ENCODE measurements at places on chromosomes 4 and X.

GRCh38 chr4:98448908-98449307 is 187.7 kb downstream of the RAP1GDS1 start:
- DNase-seq = no peak

DNA sequence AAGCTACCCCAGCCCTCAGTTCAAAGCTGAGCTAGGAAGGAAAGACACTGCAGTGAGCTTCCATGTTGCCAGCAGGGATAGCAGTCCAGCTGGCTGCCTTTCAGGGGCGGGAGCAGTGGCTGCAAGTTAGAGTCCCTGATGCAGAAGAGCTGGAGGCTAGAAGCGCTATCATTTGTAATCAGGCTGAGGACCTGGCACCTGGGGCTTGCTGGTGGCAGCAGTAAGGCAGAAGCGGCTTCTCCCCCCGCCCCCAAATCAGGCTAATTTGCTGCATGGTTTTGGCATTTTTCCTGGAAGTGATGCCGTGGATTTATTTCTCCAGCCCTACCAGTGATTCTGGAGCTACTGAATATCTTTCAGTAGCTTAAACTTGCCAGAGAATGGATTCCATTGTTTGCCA is 203.3 kb downstream of the CLCN4 start:
- DNase-seq = no peak

- no peak for DNase-seq
Measured at GRCh38 chrX:37302569-37302968, 46.6 kb upstream of the PRRG1 start.

GRCh38 chr4:41258783-41259182 is 2.1 kb downstream of the UCHL1 start:
- no peak for DNase-seq

GRCh38 chr4:158428242-158428641 is 93.4 kb upstream of the RXFP1 start:
- DNase-seq = no peak

DNA sequence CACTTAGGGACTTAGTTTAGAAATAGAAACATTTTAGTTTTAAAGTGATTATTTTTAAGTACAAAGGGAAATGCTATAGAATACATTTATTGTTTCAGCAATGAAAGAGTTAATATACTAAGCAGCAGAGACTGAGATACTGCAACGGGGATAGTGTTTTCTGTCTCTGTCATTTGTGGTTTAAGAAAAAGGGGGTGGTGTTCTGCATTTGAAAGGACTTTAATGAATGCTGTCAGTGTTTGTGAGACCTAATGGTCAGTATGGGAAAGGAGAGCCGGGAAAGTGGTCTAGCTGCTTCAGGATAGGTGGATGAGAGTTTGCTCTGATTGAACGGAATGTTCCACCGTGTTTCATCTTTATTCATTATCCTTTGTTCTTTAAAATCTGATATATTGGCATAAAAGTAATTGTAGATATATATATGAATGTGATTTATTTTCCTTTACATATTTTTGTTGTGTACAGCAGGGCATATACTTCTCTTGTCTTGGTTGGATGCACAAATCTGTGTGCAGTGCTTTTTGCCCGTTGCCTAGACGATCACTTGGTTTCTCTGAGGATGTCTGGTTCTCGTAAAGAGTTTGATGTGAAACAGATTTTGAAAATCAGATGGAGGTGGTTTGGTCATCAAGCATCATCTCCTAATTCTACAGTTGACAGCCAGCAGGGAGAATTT is at the start of gene KLHL5:
KLHL5 (plus strand) TSS at position 139 of the 676 bp plus-strand sequence; CDS start at position 560, 421 bp downstream.
- no peak for DNase-seq

DNA sequence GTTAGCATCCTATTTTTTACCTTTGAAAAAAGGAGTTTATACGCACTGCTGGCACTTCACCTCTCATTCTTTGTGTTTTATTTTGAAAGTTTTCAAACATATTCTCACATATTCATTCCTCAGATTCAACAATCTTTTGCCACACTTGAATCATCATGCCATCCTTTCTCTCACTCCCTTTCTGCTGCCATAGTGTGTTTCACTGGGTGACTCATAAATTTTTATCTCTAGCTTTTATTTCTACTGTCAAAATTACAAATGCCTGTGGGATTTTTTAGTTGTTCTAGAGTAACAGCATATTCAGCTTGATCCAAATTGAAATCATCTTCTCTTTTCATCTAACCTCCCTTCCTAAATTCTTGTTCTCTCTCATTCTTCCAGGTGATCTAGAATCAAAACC is 28.0 kb downstream of the MFSD8 start:
- no peak for DNase-seq

DNA sequence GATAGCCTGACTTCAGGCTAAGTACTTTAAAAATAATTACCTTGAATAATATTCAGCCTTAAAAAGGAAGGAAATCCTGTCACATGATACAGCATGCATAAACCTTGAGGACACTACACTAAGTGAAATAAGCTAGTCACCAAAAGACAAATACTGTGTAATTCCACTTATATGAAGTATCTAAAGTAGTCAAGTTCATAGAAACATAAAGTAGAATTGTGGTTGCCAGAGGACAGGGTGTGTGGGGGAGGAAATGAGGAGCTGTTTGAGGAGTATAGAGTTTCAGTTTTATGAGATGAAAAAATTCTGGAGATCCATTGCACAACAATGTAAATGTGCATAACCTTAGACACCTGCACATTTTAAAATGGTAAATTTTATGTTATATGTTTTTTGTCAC is 5.6 kb upstream of the STPG2 start:
- no peak for DNase-seq

GRCh38 chr4:135282676-135283075 is 1081.1 kb upstream of the PABPC4L start:
- DNase-seq = no peak

DNA sequence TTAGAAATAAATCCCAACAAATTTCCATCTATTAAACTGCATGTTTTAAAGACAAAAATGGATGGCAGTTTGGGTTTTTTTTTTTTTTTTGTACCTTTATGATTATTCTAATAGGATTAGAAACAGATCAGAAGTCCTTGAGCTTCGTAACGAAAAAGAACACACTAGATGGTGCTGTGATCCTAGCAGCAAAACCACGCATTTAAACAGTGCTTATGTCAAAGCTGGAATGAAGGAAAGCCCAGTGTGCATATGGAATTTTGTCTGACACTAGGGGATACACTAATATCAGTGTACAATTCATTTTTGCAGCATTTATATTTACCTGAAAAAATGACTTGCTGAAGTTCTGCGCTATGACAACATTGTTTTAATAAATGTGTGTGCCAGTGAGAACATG is 229.1 kb downstream of the VEGFC start:
- DNase-seq = no peak

GRCh38 chr4:13174001-13174400 is 310.1 kb downstream of the RAB28 start:
- DNase-seq = no peak

- DNase-seq = peak; percentile 7
Measured at GRCh38 chrX:101617211-101618191, at the start of gene ARMCX6. TSS of gene ARMCX6 (minus strand) at chrX:101618000. CDS start at chrX:101616620, 1,380 bp downstream.

DNA sequence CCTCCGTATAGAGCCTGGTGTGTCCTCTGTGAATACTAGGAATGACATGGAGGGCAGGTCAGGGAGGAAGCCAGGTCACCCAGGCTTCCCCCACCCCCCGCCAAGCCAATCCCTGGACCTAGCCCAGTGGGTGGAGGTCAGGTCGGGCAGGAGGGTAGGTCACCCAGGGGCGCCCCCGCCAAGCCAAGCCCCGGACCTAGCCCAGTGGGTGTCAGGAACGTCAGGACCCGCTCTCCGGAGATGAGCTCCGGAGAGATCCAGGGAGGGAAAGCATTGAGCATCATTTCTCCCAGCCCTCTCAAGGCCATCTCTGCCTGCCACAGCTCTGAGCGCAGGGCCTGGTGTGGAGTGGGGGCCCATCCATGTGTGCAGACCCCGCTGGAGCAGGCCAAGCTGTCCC is 48.6 kb downstream of the WFS1 start:
- no peak for DNase-seq

- no peak for DNase-seq
Measured at GRCh38 chrX:34638116-34638515, 19.0 kb downstream of the TMEM47 start.

GRCh38 chr4:174935607-174936006 is 17.4 kb downstream of the ADAM29 start:
- no peak for DNase-seq

DNA sequence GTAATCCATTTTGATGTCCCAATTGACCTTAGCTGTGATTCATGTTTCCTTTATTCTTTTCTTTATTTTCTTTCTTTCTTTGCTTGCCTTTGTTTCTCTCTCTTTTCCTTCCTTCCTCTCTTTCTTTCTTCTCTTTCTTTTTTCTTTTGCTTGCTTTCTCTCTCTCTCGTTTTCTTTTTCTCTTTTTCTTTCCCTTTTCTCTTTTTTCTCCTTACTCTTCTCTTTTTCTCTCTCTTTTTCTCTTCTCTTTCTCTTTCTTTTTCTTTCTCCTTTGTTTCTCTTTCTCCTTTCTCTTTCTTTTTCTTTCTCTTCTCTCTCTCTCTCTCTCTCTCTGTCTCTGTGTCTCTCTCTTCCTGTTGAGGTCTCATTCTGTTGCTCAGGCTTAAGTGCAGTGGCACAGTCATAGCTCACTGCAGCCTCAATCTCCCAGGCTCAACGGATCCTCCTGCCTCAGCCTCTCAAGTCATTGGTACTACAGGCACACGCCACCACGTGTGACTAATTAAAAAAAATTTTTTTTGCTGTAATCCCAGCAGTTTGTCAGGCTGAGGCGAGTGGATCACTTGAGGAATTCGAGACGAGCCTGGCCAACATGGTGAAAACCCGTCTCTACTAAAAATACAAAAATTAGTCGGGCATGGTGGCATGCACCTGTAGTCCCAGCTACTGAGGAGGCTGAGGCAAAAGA is 8.0 kb upstream of the DHRSX start:
- DNase-seq = no peak

GRCh38 chr4:147492761-147493160 is 11.9 kb downstream of the EDNRA start:
- no peak for DNase-seq

GRCh38 chr4:68499021-68499420 is 51.8 kb downstream of the TMPRSS11E start:
- DNase-seq = no peak

DNA sequence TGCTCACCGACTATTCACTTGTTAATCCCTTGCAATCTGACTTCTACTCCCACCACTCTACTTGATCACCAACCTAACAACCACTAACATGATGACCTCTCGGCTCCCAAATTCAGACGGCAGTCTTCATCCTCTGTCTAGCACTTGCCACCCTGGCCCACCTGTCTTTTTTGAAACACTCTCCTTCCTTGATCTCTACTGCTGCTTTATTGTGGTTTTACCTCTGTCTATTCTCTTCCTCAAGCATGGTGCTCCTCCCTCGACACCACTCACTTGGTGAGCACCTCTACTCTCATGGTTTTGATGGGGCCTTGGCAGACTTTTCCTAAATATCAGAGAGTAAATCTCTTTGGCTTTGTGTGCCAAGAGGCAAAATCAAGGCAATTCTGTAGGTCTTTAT is 21.7 kb upstream of the CXCR3 start:
- DNase-seq = no peak

DNA sequence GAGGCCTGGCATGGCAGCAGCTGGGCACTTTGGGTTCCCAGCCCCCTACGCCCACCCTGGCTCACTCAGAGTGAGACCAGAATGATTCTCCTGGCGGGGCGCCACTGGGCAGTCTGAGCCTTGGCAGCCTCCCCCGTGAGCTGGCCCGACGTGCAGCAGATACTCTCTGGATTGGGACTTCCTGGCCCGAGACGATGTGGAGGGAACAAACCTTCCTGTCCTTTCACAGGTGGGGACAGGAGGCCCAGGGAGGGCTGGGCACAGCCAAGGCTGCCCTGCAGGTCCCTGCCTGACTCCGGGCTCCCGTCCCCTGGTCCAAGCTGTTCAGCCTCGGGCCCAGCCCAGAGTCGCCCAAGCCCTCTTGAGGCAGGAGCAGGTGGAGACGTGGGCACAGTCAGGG is 17.9 kb upstream of the ADD1 start:
- no peak for DNase-seq

DNA sequence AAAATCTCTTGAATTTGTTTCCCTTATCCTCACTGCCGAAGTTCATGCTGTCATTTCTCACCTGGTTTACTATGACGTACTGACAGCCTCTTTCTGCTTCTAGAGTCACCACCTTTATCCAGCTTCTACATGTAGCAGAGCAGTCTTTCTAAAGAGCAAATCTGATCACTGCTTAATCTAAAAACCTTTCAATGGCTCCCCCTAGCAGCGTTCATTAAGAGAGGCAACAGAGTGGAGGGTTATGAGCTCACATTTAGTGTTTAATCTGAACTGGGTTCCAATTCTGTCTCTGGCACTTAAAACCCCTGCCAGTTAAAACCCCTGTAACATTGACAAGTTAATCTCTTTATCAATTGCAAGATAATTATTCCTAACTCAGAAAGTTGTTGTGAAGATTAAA is 4.4 kb downstream of the RBPJ start:
- no peak for DNase-seq

GRCh38 chrX:40035726-40036125 is 62.0 kb downstream of the BCOR start:
- no peak for DNase-seq

- no peak for DNase-seq
Measured at GRCh38 chr4:112523008-112523721, 7.2 kb upstream of the NEUROG2 start.

DNA sequence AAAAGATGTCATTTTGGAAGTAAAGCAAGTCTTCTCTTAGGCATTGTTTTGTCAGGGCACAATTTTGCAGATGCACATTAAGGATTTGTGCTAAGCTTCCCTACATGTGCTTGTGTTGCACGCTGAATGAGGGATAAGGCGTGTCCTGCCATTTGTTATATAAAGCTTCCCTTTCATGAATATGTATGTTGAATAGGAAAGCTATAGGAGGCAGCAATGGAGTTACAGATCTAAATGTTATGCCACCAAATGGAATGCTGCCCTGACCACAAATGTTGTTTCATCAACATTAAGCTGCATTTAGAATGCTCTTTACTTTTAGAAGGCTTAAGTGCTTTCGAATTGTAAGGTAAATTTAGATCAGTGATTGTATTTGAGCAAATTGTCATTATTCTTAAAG is 20.9 kb downstream of the SGMS2 start:
- no peak for DNase-seq

GRCh38 chrX:41289095-41289494 is 44.9 kb upstream of the DDX3X start:
- DNase-seq = no peak

- no peak for DNase-seq
Measured at GRCh38 chrX:69510137-69510715, 6.1 kb downstream of the NALF2 start.

- no peak for DNase-seq
Measured at GRCh38 chr4:121594796-121595526, 101.8 kb downstream of the ANXA5 start.

DNA sequence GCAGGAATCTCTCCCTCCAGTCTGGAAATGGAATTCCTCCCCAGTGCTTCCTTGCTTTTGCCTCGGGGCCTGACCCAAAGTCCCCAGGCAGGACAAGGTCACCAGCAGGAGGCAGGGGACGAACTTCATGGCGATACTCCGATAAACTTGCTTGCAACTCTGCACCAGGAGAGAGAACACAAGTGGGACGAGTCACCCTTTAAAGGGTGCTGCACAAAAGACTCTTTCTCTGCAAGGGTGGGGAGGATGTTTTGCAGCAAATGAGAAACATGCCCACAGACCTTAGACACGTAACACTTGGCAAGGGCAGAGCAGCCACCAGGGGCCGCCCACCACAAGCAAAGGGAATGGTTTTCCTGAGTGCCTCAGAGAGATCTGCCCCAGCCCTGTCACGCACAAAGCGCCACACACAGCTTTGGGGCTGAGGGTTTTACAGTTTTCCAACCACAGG is at the start of gene FGFBP2:
FGFBP2 (minus strand) TSS at position 175 of the 451 bp plus-strand sequence; CDS start at position 129, 46 bp downstream.
- DNase-seq = peak; percentile 23
